RCC 7860 (cell line): ENCODE measurements at places on chromosomes 13 and 19.

DNA sequence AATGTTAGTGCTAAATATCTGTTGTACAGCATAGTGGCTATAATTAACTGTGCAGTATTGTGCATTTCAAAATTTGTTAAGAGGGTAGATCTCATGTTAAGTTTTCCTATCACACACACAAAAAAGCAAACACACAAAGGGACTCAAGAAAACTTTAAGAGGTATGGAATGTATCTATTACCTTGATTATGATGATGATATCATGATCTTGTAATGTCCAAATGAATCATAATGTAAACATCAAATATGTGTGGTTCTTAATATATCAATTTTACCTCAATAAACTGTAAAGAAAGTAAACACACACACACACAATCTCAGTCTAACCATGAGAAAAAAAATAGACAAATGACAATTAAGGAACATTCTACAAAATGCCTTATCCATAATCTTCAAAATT is 934.6 kb downstream of the SLITRK1 start:
- no peak for DNase-seq

- no peak for DNase-seq
Measured at GRCh38 chr19:42542791-42543190, 14.5 kb upstream of the CEACAM1 start.

- no peak for DNase-seq
Measured at GRCh38 chr19:48081106-48081505, 29.5 kb downstream of the PLA2G4C start.

GRCh38 chr13:94112227-94112626 is 367.3 kb downstream of the DCT start:
- peak; percentile 86 for DNase-seq

- no peak for DNase-seq
Measured at GRCh38 chr13:20165417-20166257, 4.8 kb upstream of the GJA3 start.

DNA sequence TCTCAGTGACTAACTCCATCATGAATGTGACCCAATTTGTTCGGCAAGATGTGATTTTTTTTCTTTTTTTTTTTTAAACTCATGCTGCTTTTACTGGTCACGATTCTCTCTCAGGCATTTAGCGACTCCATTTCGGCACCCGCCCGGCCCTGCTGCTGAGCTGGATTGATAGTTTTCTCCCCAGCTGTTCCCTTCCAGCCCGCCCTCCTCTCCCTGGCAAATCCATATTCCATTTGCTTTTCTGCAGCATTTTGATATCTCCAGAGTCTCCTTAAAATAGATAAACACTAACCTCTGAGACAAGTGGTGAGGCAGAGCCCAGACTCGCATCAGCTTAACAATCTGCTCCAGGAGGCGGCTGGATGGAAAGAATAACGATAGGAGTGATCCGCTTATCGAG is 55.5 kb upstream of the KATNAL1 start:
- no peak for DNase-seq

- no peak for DNase-seq
Measured at GRCh38 chr13:33348366-33348765, 62.8 kb upstream of the STARD13 start.

DNA sequence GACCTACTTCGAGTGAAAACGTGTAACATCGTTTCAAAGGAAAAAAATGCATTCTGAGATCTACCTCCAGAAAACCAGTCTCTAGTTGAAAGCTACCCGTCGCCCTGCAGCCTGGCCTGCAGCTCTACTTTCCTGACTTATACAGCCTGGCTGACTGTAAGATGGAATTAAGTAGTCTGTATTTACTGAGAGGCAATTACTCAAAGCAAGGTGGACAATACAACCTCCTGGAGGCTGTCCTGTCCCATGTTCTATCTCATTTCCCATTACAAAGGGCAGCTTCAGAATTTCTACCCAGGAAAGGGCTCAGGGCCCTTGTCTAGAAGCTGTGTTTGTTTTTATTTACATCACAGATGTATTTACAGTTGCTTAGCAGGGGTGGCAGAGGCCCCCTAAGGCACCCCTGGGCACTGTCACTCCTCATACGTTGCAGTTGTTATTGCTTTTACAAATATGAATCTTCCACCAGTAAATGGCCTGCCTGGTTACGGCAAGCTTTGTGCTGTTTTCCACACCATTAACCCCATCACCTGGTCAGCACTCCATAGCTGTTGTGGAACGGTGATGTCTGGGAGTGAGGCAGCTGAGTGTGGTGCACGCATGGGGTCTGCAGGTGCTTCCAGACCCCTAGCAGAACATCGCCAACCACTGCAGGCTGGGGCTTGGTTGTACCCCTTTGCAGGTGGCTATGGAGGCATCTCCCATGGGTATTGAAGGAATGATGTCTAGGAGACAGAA is 46.3 kb upstream of the MTIF3 start:
- no peak for DNase-seq

- no peak for DNase-seq
Measured at GRCh38 chr13:113186061-113186900, 22.2 kb downstream of the PCID2 start.

DNA sequence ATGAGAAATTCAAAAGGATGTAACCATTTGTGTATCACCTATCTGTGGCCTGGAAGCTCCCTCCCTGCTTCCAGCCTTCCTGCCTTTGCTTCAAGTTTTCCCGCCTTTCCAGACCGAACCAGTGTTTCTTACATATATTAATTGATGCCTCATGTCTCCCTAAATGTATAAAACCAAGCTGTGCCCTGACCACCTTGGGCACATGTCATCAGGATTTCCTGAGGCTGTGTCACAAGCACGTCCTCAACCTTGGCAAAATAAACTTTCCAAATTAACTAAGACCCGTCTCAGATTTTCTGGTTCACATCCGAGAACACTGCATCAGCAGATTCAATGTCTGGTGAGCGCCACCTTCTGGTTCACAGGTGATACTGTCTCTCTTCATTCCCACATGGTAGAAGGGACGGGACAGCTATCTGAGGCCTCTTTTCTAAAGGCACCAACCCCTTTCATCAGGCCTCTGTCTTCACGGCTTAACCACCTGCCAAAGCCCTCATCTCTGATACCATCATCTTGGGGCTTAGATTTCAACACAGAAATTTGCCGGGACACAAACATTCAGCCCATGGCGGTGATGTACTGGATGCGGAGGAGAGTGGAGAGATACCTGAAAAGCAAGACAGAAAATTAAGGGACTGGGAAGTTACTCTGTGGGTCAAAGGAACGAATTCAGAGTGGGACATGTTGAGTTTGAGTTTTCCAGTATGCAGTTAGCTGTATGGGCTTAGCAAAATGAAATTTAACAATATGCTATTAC is 58.7 kb upstream of the PABPC3 start:
- peak; percentile 26 for DNase-seq

DNA sequence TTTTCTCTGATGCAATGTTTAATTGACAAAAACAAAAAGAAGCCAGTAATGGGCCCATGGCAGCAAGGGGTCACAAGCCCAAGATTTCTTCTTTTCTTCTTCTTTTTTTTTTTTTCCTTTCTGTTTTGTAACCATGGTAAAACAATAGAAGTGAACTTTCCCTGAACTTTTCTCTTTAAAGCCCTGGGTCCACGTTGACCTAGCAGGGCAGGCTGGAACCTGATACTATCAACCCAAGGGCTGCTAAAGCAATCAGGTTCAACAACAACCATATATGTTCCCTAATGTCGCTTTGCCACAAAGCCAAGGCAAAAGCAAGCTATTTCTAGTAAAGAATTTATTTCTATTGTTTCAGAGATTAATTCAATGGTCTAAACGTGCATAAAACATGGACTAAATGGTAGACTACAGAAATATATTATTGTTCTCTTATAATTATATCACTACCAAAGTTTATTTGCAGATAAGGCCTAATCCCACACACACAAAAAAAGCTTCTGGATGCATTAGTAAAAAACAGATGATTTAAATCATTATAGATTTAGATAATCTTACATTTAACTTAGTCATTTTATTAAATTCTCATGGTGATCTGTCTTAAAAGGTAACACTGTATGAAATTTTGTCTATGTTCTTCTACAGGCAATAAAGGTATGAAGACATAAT is 153.9 kb downstream of the DACH1 start:
- DNase-seq: no peak

DNA sequence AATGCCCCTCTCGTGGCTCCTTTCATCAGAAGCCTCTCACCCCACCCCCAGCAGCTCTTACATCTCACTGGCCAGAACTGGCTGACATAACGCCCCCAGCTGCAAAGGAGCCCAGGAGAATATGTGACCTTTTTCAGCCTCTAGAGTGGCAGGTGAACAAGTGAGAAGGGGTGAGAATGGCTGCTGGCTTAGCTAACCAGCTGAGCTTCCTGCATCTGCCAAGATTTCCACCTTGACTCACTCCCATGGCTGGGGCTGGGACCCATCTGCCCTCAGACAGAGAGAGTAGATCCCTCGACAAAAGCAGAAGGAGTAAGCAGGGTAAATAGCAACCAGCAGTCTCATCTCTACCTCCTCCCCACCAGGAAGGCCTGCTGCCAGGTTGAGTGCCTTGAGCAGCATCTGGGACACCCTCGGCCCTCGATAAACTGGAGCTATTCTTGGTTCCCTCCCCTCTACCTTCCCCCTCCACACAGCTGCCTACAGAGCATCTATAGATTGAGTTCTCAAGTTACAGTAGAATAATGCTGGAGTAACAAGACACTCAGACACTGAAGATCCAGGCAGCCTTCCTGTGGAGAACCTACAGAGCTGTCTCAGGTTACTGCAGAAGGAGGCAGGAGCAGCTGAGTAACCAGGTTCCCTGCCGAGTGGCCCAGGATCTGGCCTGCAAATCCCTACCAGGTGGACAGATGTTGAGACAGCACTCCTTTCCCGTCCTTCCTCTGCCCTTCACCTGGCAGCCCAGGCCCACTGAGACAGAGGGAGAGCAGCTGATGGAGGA is 15.5 kb downstream of the KASH5 start:
- DNase-seq: no peak
